AG09309 (cell line): ENCODE measurements at places on chromosomes 13 and 19.

DNA sequence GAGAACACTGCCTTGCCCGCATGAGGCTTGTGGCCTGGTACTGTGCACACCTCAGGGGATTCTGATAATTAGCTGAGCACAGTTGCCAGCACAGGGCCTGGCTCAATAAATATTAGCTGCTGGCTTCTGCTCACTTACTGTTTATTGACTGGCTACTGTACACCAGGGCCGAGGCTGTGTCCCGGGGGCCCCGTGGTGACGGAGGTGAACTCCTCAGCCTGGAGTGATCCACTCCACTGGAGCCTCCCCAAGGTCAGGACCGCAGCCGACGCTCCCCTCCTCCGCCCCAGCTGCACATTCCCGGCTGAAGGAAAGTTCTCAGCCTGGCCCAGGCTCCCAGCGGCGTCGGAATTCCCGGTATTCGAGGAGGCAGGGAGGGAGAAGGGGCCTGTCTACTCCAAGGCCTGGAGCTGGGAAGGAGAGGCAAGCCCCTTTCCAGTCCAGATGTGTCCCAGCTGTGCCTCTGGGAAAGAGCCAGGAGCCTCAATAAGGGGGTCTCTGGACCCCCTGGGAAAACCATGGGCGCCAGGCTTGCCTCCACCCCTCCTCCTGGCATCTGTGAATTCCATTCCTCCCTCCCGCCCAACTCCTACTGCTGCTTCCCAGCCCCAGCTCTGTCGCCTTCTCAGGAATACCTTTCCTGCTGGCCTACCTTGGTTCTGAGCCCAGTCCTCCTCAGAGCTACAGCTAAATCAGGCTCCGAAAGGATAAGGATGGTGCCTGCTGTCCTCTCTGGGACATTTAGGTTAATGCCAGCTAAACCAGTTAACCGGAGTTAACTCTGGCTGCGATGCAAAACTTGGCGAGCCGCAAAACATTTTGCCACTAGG, 7.3 kb downstream of the RPS16 start:
- DNase-seq = peak; percentile 62

DNA sequence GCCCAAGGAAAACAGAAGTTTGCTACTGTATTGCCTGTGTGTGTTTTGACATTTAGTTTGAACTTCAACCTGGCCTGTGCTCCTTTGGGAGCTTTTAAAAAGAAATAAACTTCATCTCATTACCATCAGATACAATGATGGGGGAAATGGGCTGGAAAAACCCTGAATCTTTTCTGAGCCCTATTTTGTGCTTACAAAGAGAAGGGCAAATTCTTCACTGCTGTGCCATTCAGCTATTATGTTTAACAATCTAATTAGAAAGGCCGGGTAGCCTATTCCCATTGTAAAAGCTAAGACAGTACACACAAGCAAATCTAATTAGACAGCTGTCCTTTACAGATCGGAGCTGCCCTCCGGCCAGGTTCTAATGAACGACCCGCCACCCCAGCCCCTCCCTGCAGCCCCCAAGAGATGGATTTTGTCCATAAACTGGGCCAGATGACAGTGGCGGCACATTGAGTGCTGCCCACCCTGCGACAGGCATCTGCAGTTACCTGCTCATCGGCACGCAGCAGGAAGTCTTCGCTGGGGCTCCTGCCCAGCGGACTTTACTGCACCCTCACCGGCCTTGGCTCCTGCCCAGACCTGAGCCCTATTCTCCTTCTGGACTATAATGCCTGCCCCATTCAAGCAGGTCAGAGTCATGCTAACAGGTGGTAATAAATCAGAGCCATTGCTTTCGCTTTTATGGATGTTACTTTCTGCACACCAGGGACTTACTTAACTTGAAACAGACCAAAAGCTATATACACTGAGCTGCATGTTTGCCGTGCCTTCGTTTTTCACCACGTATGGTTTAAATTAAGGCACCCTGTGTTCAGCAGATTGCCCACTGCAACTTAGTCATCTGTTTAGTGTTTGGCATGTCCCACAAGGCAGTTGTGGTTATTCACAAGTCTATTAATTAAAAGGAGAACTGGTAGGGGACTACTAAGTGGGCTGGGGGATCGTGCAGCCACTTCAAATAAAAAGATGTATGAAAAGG, 549.6 kb downstream of the FGF9 start:
- DNase-seq = no peak

- no peak for DNase-seq
Measured at GRCh38 chr19:7477758-7478157, 11.1 kb downstream of the PEX11G start.

DNA sequence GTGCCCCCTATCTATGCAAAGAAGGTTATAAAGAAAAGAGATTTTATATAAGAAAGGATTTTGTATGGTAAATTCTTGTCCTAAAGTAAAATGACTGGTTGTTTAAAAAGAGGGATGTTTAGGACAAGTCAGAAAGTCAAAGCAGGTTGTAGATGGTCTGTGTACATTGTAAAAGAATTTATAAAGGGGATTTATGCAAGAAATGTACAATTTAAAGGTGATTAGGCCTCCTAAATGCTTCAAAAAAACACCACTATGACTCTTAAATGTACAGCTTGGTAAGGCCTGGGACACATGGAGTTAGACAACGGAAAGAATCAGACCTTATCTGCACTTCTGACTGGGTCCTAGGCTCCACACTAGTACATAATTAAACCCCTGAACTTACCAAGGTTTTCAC, 19.3 kb upstream of the C13orf42 start:
- DNase-seq = no peak

DNA sequence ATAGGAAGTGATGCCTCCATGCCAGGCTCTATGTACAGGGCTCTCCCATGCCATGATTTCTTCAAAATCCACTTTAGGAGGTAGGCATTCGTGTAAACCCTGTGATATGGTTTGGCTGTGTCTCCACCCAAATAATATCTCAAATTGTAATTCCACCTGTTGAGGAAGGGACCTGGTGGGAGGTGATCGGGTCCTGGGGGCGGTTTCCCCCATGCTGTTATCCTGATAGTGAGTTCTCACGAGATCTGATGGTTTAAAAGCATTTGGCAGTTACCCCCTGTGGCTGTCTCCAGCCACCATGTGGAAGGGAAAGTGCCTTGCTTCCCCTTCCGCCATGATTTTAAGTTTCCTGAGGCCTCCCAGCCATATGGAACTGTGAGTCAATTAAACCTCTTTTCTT, 8.1 kb downstream of the SARS2 start:
- DNase-seq = no peak

DNA sequence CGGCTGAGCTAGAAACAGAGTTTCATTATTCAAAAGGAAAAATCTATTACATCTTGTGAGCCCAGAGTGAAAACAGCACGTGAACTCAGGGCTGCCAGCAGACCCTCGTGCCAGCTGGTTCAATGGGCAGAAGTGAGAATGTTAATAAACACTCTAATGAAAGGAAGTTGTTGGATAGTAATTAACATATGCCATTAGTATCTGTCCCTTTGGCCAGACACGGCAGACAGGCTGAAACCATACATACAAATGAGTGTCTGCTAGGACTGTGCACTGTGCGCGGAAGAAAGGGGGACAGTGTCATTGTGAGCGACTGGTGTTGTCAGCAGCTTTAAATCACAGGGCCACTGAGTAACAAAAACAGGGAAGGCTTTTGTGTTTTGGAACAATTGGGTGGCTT, 121.9 kb upstream of the TSC22D1 start:
- DNase-seq = no peak

DNA sequence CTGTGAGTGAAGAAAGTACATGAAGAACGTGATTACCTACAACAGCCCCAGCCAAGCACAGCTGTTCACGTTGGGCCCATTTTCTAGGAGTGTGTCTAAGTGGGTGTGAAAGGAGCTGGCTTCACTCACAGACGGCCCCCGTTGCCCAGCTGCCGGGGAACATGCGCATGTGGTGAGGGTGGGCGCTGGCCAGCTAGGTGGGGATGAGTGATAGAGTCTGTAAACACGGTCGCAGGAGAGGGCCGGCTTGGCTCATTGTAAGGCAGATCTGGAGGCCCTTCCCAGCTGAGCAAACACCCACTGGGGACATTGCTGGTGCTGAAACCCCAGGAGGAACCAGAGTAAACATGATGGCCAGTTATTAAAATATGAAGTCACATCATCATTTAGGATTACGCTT, 160.5 kb downstream of the TEX29 start:
- DNase-seq = no peak

GRCh38 chr19:45515081-45515624, 7.9 kb downstream of the VASP start:
- DNase-seq = no peak

DNA sequence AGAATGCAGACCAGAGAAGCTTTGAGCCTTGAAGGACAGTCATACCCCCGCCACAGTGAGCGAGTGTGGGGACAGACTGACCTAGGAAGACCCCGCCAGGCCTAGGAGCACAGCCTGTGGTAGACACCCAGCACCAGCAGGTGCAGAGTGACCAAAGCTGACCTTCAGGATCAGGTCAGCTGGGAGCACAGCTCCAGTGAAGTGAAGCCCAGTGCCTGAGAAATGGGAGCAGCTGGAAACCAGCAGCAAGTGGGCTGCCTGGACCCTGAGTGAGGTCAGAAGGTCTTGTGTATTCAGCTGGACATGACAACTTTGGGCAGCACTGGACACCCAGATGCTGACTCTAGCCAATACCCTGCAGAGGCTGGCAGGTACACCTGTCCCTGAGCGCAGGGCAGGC, 268.9 kb downstream of the TEX29 start:
- no peak for DNase-seq

DNA sequence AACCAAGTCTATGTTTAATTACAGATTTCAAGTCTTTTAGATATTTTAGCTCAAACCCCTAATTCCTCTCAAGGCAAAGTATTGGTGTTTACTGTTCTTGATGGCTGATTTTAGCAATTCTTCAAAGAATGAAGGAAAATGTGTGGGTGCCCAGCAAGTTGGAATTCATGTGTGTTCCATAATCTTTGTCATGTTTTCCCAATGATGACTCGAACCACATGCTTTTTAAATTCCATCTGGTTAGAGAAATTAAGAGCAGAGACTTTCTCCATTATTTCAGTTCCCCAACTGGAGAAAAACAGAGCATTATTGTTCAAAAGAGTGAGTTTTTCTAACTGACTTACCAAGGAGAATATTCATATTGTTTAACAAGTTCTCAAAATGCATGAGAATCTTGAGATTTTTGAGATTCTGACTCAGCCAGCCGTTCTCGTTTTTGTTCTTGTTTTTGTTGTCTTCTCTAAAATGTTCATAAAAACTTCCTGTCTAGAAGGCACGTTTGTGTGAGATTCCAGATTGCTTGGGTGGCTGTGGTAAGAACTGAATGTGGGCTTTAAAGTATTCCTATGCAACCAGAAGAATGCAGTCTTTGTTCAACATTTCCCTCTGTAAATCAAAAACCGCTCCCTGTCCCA, 404.7 kb downstream of the IRS2 start:
- DNase-seq = peak; percentile 67

DNA sequence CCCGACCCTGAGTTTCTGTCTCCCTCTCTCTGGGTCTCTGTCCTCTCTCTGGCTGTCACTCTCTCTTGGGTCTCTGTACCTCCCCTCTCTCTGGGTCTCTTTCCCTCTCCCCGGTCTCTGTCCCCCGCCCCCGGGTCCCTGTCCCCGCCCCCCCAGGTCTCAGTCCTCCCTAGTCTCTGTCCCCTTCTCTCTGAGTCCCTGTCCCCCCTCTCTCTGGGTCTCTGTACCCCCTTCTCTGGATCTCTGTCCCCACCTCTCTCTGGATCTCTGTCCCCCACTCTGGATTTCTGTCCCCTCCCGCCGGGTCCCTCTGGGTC, 2.3 kb upstream of the FTL start:
- no peak for DNase-seq

- no peak for DNase-seq
Measured at GRCh38 chr13:114174529-114174961, 4.5 kb upstream of the CFAP97D2 start.
